Activated CD8-positive, alpha-beta T cell treated with anti-CD3 and anti-CD28 coated beads, Interleukin-2, amount 10 ng/mL, durations not matched to agents 7 days and 5 days (primary cell): ENCODE measurements at places on chromosomes 1 and 21. TPM values are rescaled to one million over a fixed set of nuclear protein-coding genes. Genes with fewer than 3 reads are reported as not detected.

LCE6A gene
- not detected for total RNA-seq

SLC25A34 gene
- total RNA-seq: 1.6 TPM

SH2D2A gene
- 84.0 TPM for total RNA-seq

DNA sequence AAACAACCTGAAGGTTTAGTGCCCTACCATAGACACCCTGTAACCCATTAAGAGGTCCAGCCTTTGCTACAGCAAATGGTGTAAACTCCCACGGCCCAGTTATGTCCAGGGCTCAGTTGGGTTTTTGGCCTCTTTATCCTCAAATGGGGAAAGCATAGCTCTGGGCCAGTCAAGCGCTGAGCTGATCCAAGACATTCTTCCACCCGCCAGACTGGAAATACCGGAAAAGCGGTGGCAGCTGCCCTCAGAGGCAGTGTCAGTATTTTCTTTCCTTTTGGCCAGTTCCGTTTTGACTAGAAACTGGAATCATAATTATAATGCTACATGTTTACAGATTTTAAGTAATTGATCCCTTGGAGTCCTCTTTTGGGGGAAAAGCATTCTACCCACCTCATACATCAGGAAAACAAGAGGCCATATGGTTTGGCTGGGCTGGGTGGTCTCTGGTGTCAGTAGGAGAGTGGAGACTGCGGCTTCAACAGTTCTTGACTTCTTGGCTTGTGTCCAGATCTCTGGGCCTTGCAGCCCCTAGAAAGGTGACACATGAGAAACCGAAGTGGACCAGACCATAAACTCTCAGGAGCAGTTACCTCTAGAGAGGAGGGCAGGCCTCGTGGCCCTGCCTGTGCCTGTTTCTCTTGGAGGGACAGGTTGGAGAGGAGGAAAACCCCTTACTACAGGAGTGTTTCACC lies 30.2 kb upstream of the CLDN14 start:
- peaks cover 3% of the 10 kb centered on the region for H3K4me1 ChIP-seq
- no peaks in the 10 kb centered on the region for H3K36me3 ChIP-seq
- no peak overlapping the region for H3K27ac ChIP-seq
- peaks cover 3% of the 10 kb centered on the region for H3K27me3 ChIP-seq
- no peak overlapping the region for H3K4me3 ChIP-seq
- no peak for DNase-seq

SPRR1A gene
- total RNA-seq: not detected

MYBPH gene
- not detected for total RNA-seq

- no peak overlapping the region for H3K27ac ChIP-seq
- peaks cover 12% of the 10 kb centered on the region for H3K27me3 ChIP-seq
- DNase-seq: no peak
- no peaks in the 10 kb centered on the region for H3K36me3 ChIP-seq
- no peak overlapping the region for H3K4me3 ChIP-seq
Measured at GRCh38 chr1:225662155-225662554, 9.2 kb upstream of the ENAH start.

SPAG17 gene
- not detected for total RNA-seq

DNA sequence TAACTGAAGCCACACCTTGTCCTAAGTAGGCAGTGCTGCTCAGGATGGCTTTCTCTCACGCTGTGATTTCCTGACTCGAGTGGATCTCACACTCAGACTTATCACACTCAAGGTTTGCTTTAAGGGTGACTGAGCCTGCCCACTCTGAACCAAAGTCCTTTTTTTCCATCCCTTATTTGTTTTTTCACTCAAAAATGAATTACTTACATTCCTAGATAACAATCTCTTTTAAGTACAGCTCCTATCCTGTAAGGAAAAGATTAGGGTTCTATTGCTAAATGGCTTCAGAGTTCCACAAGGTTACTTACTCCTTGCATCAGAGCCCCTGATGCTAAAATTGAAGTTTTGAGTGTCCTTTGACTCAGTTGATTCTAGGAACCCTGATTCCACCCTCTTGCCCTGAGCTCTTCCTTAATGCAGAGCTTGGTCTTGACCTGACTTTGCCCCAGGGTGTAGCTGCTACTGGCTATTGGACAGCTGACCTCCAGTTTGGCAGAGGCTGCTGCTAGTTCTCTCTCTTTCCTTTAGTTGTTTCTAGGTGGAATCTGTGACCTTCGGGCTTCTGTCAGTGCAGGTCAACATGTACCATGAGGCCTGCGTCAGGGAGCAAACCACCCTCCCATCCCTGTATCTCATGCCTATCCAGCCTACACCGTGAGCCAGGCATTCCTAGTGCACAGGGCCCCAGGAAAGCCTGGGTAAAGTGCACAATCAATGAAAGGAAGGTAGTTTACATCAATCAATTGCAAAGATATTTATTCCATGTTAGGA lies 80.1 kb upstream of the CD55 start:
- no peak for DNase-seq
- no peak overlapping the region for H3K4me3 ChIP-seq
- H3K4me1 ChIP-seq: peaks cover 6% of the 10 kb centered on the region
- H3K27ac ChIP-seq: no peak overlapping the region

DNA sequence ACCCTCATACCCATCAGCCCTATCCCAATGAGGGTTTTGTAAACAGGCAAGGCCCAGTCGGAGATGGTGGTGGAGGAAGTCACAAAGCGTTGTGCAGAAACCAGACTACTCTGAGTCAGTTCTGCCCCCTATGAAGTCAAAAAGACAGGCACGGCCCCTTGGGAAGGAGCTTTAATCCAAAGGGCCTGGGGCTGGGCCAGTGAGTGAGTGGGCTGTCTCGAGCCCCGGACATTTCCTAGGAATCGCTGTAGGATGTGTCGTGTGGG lies 442 bp upstream of the AHCYL1 start:
- H3K36me3 ChIP-seq: peaks cover 14% of the 10 kb centered on the region
- H3K4me3 ChIP-seq: peak overlapping the region; percentile 100
- peaks cover 38% of the 10 kb centered on the region for H3K4me1 ChIP-seq

GRCh38 chr1:87686671-87687070 lies 358.0 kb downstream of the LMO4 start:
- no peaks in the 10 kb centered on the region for H3K4me1 ChIP-seq
- no peak for DNase-seq
- H3K4me3 ChIP-seq: no peak overlapping the region
- H3K27me3 ChIP-seq: peaks cover 4% of the 10 kb centered on the region
- no peak overlapping the region for H3K27ac ChIP-seq

DNA sequence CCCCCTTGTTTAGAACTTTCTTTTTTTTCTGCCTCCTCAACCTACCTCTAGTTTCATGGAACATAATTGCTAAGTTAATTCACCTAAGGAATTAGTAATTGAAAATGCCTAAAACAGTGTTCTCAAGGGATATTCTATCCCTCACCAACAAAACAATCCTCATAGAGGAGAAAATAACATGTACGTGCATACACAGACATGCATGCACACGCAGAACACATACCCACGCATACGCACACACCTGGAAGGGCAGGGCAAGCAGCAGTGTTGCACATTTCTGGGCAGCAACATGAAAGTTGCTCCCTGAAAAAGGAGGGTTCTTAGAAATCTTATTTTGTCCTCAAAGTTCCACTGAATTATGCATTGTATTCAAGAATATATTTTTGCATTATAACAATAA lies 76.6 kb downstream of the HHAT start:
- H3K4me3 ChIP-seq: no peak overlapping the region
- peaks cover 3% of the 10 kb centered on the region for H3K27me3 ChIP-seq
- no peaks in the 10 kb centered on the region for H3K36me3 ChIP-seq
- DNase-seq: no peak
- H3K27ac ChIP-seq: no peak overlapping the region
- H3K4me1 ChIP-seq: peaks cover 3% of the 10 kb centered on the region

- no peak overlapping the region for H3K4me3 ChIP-seq
- H3K27me3 ChIP-seq: no peaks in the 10 kb centered on the region
- no peaks in the 10 kb centered on the region for H3K4me1 ChIP-seq
- no peak overlapping the region for H3K27ac ChIP-seq
- DNase-seq: no peak
- no peaks in the 10 kb centered on the region for H3K36me3 ChIP-seq
Measured at GRCh38 chr1:164728719-164729118, 169.7 kb downstream of the PBX1 start.

GRCh38 chr1:198622001-198622400 lies 16.8 kb upstream of the PTPRC start:
- peak overlapping the region; percentile 99 for H3K27ac ChIP-seq
- H3K27me3 ChIP-seq: no peaks in the 10 kb centered on the region
- peaks cover 9% of the 10 kb centered on the region for H3K36me3 ChIP-seq
- no peak for DNase-seq

DNA sequence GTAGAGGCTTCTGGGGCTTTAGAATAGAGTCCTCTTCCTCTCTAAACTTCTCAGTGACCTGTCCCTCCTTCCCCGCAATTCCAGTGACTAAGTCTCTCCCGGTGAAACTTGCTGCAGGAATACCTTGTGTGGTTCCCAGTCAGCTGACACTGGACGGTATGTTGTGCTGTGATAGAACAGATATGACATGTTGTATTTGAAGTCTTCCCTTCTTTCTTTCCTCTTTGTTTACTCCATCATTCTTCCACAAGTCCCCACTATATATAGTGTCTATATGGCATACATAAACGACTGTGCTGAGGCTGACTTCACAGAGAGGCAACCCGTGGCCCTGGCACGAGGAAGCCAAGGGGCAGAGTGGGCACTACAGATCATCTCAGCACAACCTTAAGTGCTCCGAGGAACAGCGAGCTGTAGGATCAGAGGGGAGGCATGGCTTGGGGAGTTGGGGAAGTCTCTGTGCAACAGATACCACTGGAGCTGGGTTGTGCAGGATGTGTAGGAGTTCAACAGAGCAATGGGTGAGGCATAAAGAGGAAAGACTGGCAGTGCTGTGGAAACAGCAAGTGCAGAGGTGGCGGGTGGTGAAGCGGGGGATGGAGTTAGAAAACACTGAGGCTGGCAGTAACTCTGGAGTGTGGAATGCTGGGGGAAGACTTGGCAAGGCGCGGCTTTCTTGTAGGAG lies 237.8 kb downstream of the TRABD2B start:
- no peak overlapping the region for H3K27ac ChIP-seq
- DNase-seq: no peak
- no peaks in the 10 kb centered on the region for H3K36me3 ChIP-seq
- H3K4me1 ChIP-seq: no peaks in the 10 kb centered on the region
- no peak overlapping the region for H3K4me3 ChIP-seq
- H3K27me3 ChIP-seq: peaks cover 4% of the 10 kb centered on the region

- no peak overlapping the region for H3K4me3 ChIP-seq
- H3K27me3 ChIP-seq: no peaks in the 10 kb centered on the region
- no peak for DNase-seq
Measured at GRCh38 chr1:70331962-70332361, 22.6 kb downstream of the ANKRD13C start.

AMY1A gene
- not detected for total RNA-seq
